Right lobe of liver (tissue), 6 donors: ENCODE measurements at places on chromosomes 5 and 9. TPM values are rescaled to one million over a fixed set of nuclear protein-coding genes. Genes with fewer than 3 reads are reported as not detected.

Gene PPIC
- 18.0 TPM for total RNA-seq

GRCh38 chr5:109146591-109146990, 263.2 kb downstream of the PJA2 start:
- DNase-seq, result no peak

- DNase-seq, result no peak
Observed at GRCh38 chr5:99037668-99038067, 108.9 kb upstream of the CHD1 start.

GRCh38 chr9:98222885-98223691, 30.7 kb upstream of the CORO2A start:
- DNase-seq, result no peak

- no peak for DNase-seq
Observed at GRCh38 chr9:19397845-19398244, 11.0 kb upstream of the ACER2 start.
